ENCODE measurements at places on chromosomes 1 and 21.

- no peak for DNase-seq
These were observed 122.7 kb downstream of the LMO4 start for GRCh38 chr1:87451229-87451920.

DNA sequence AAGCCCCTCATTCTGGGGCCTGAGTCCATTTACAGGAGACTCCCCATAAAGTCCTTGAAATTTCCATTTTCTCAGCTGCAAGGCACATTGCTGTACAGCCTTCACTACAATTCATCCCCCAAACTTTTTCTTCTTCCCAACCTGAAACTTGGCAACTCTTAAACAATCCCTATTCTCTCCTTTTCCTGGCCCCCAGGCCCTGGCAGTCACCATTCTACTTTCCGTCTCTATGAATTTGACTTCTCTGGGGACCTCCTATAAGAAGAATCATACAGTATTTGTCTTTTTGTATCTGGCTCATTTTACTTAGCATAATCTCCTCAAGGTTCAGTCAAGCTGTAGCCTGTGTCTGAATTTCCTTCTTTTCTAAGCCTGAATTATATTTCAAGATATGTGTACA lies 332.9 kb downstream of the PCP4 start:
- no peak for DNase-seq

GRCh38 chr1:220432408-220432807 lies 95.5 kb upstream of the MARK1 start:
- DNase-seq, result no peak

DNA sequence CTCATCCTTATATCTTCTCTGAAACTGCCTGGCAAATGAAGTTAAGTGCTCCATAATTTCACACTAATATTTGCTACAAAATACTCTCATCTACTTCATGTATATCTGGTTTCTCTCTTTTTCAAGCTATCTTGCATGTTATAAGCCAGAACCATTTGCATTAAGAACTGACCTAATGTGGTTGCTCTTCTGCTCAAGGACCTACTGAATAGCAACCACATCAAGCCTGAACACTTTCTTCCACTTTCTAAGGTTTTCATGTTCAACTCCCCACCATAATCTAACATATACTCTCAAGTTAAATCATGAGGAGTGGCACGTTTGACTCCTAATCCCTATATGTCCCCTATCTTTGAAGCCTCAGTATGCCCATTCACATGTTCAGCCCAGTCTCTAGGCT lies 27.2 kb downstream of the RGS1 start:
- no peak for DNase-seq

DNA sequence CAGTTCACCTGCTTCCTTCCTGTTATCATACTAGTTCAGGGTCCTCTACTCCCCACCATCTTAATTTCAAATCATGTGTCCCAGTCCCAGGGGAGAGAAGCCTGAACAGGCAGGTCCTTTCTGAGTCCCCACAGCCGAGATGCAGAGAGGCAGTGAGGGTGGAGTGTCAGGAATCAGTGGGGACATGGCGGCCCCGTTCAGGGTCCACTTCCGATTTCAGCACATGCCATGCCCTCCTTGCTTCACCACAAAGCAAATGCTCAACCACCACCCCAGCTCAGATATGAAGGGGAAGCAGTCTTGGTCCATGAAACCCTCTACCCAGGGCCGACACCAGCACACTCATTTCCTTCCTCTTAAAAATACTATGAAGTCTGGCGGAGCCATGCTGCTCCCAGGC lies 5.2 kb upstream of the SEMA4A start:
- no peak for DNase-seq

DNA sequence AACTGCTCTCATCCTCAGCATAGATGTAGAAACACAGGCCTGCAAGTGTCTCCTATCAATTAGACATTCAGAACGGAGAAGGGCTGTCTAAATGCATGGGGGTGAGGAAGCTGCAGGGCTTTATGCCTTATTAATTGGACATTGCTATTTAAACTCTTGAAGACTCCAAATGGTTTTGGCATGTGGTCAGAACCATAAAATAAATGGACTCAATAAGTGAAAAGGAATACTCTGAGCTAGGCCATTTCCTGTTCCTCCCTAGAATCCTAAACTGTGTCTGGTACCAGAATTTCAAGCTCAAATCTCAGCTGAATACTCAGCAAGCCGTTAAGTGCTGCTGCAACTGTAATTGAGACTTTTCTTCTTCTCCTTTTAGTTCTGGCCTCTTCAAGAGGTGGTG lies 80.4 kb upstream of the C1orf87 start:
- no peak for DNase-seq

DNA sequence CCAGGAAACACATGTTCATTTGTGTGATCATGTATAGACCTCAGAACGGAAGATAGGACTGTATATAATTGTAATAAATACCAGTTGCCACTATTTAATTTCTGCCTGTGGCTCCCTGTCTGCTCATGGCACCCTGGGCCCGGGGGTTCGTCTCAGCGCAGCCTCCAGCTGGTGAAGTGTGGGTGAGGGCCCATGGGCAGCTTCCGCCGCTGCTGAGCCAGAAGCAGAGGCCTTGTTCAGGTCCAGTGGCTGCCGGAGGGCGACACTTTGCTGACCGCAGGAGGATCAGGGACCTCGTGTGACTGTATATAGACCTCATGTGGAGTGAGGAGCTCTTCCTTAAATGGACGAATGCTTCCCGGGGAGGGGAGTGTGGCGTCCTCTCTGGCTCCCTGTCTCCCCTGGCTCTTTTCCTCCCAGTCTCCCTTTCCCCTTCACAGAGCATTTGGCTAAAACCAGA lies 155.9 kb downstream of the PEX14 start:
- no peak for DNase-seq

DNA sequence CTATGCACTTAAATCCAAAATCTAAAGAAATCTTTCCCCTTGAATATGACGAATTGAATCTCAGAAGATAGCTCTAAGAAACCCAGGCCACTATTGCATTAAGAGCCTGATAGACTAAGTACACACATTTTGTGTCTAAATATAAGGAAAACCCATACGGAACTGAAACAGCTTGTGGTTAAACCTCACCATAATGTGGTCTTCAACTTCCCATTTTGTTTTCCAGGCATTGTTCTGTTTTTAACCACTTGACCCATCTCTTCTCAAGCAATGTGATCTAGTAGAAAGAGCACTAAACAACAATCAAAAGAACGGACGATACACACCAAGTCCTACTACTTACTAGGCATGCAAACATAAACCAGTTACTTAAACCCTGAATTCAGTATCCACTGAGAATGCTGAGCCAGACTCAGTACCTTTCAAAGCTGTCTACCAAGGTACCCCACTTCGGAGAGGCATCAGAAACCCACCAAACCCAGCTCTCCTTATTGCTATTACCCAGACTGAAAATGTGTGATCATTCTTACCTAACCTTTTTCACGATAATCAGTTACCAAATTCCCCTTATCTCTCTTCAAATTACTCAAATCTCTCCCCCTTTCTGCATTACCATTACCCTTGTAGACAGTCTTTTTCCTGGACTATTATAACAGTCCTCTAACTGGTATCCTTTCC lies 12.8 kb downstream of the OTUD7B start:
- no peak for DNase-seq

- no peak for DNase-seq
These were observed 54.3 kb upstream of the SDC3 start for GRCh38 chr1:30962609-30963508.

- DNase-seq, result no peak
These were observed 339.6 kb downstream of the CHRM3 start for GRCh38 chr1:239725933-239726332.

DNA sequence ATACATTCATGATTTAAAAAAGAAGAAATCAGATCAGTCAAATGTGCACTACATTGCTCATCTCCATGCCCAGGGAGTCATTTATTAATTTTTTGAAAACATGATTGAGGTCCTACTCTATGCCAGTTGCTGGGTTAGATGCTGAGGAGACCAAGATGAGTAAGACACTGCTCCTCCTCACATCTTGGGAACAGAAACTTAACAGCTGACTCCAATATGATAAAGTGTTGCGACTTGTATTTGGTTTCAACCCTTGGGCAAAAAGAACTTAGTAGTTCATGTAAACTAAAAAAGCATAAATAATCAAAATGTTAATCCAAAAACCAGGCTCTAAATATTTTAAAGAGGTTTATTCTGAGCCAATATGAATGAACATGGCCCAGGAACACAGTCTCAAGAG lies 56.9 kb downstream of the OPTC start:
- no peak for DNase-seq

DNA sequence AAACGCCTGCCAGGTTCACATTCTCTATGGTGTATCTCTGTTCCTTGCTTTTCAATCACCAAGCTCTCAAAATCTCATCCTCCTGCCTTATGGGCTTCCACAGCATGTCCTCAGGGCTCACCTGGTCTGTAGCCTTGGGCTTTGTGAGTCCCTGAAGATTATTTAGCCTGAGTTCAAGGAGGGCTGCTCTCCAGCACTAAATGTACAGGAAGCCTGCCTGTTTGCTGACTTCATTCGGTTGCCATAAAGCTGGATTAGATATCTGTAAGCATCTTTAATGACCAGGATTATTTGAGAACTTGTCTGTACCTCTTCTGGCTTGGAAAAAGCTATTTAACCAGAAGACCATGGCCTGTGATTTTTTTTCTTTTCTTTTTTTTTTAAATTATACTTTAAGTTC lies 6.9 kb upstream of the REG4 start:
- no peak for DNase-seq

- DNase-seq, result no peak
These were observed 49.2 kb upstream of the ATP5PO start for GRCh38 chr21:33964706-33965325.

DNA sequence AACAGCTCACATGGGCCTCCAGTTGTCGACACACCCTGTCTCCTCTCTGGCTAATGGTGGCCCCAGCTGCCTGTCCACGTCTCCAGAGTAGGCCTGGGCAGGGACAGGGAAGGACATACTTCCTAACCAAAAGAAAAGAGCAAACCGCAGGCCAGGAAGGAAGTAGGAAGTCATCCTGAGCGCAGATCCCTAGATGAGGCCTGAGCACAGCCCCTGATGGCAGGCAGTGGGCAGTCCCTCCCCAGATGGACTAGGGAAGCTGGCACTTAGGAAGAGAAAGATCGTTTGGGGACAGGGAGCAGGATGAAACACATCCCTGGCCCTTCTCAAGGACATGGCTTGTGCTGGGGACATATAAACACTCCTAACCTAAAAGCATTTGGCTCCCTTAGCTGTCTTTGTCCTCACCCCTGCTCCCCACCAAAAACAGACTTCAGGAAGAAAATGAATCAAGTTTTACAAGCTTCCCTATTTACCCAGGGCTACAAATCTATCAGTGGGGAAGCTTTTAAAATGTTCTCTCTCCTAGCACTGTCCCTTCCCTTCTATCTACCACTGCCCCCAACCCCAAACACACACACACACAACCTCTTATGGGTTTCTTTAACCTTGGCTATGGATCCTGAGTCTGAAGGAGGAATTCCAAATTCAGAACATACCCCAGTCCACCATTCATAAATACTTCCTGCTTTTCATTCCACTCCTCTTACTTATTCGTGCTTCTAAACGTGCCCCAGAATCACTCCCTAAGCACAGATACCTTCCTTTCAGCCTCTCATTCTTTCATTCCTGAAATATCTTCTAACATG lies 21.1 kb downstream of the SSBP3 start:
- no peak for DNase-seq

DNA sequence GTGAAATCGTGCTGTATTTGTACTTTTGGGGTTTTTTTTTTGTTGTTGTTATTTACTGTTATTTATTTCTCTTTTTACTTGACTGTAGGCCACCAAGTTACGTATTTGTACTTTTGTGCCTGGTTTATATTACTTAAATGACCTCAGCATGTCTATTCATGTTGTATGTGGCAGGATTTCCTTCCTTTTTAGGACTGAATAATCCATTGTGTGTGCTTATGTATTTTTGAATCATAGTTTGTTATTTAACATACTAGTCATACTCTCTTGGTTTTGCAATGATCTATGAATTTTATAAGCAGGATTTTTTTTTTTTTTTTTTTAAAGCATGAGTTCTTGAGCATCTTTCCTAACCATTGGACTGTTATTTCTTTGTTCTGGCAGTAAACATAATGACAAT lies 51.2 kb downstream of the RNF2 start:
- no peak for DNase-seq

GRCh38 chr1:1832820-1833219 lies 54.5 kb upstream of the NADK start:
- DNase-seq, result no peak

GRCh38 chr1:240478536-240478935 lies 133.4 kb downstream of the GREM2 start:
- no peak for DNase-seq

DNA sequence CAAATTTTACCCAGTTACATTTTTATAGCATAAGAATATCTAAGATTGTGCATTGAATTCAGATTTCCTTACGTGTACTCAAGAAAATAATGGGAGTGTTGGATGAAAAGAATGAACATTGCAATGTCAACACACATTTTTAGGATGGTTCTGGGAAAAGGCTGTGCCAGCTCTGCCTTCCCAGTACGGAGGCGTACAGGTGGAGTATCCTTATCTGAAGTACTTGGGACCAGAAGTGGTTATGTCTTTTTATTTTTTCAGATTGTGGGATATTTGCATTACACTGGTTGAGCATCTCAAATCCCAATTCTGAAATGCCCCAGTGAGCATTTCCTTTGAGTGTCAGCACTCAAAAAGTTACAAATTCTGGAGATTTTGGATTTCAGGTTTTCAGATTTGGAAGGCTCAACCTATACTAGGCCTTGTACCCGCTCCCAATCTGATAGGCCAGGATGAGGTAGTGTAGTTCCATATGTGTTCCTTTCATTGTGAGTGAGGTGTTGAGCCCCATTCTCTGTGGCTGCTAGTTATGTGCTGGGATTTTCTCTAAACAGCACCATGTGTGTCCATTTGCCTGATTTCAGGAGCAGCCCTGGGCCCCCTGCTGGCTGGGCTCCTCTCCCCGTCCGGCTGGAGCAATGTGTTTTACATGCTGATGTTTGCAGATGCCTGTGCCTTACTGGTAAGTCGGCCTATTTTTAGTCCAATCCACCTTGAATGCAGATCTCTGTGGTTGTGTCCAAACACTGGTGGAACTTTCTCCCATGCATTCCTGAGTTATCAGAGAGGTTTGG lies 60.8 kb downstream of the SLC37A1 start:
- no peak for DNase-seq

GRCh38 chr1:154324241-154324640 lies 1.1 kb upstream of the ATP8B2 start:
- DNase-seq, result no peak

- DNase-seq, result no peak
These were observed 253.2 kb downstream of the FMN2 start for GRCh38 chr1:240344918-240345317.

GRCh38 chr1:25624156-25624555 lies 7.6 kb downstream of the MAN1C1 start:
- DNase-seq, result no peak

GRCh38 chr1:54603241-54603640 lies 20.1 kb downstream of the FAM151A start:
- no peak for DNase-seq

- no peak for DNase-seq
These were observed 3.9 kb downstream of the SH2D5 start for GRCh38 chr1:20728371-20729154.

GRCh38 chr1:154698320-154699096 lies 90.5 kb upstream of the ADAR start:
- DNase-seq, result no peak

DNA sequence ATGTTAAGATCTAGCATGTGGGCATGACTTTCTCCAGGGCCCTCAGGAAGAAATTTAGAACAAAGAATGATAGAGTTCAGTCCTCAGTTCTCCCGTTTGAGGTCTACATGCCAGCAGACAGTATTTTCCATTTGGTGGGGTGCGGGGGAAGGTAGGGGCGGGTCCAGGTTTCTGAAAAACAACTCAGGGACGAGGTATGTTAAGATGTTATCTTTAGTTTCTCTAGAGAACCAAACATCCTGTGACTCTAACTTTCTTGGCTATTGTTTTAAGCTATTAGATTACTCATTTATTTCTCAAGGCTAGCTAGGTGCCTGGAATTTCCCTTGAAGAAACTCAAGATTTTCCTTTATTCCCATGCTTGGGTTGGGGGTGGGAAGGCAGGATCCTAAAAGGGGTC lies 42.3 kb upstream of the SYT14 start:
- no peak for DNase-seq
